ENCODE measurements at places on chromosomes 12 and 14.
A peak's percentile ranks its signal among the peaks of the same experiment; 100 is the strongest.

GRCh38 chr12:53265783-53266182 lies 2.3 kb upstream of the ESPL1 start:
- no peak for DNase-seq

GRCh38 chr12:80567401-80567800 lies 123.4 kb downstream of the PTPRQ start:
- no peak for DNase-seq

GRCh38 chr12:93802293-93802692 lies 125.1 kb downstream of the CRADD start:
- no peak for DNase-seq

GRCh38 chr14:65431951-65432350 lies 19.4 kb downstream of the FUT8 start:
- no peak for DNase-seq

- no peak for DNase-seq
Observed at GRCh38 chr14:90406384-90406798, 9.6 kb downstream of the CALM1 start.

- DNase-seq: no peak
Observed at GRCh38 chr14:94571950-94572349, 9.3 kb upstream of the SERPINA5 start.

DNA sequence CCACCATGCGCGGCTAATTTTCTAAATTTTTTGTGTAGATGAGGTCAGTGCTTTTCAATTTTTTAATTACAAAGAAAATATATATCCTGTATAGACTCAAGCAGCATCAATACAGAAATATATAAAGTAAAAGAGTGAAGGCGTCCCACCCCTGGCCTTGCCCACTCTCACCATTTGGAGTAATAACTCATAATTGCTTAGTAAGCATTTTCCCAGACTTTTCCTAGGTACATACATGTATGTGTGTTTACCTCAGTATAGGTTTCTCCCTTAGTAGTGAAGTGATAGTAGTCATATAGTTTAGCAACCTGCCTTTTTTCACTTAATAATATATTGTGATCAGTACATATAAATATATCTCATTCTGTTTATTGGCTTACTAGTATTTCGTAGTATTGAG lies 200.1 kb downstream of the NUBPL start:
- no peak for DNase-seq

- no peak for DNase-seq
Observed at GRCh38 chr14:22982477-22983245, at the start of gene AJUBA. Gene AJUBA, minus strand, starts transcription at chr14:22982551. Its CDS starts 285 bp downstream, at chr14:22982266.

DNA sequence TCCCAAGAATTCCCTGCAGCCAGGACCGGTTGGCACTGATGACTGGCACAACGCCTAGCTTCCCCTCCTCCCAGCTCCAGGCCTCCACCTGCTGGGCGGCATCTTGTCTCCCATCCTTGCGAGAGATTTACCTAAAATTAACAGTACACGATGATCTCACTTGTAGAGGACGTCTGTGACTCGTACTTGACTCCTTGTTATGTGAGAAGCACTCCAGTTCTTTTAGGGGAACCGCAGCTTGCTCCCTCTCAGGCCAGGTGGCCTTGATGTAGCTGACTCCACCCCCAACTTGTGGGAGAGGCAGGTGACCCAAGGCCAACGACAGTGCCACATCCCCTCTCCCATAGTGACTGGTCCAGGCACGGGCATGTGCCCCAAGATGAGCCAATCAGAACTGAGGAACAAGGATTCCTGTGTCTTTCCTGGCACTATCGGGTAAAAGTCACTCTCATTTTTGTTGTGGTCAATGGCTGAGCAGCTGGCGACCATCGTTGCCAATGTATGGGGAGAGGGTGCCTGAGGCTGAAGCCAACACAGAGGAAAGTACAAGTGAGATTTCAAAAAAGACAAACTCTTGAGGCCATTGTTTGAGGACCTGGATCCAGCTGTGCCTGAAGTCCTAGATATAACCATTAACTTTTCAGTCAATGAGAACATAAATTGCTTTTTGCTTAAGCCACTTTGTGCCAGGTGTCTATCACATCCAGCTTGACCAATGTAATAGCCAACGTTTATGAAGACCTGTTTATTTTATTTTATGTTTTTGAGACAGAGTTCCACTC lies 208.7 kb downstream of the RBM19 start:
- peak; percentile 43 for DNase-seq

DNA sequence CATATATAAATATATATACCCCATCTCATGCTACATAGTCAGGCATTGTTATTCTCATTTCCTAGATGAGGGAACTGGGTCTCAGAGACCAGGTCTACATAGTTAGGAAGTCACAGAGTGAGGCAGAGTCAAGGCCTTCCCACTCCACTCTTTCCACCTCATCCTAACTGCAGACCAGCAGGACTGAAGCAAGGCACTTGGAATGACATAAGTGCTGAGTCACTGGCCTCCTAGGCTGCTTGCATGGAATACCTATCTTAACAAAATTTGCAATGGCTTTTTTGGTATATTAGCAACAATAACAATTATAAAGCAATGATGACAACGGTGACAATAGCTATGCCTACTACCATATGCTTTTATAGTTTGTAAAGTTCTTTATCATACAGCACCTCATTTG lies 5.4 kb upstream of the ANO4 start:
- no peak for DNase-seq

- DNase-seq: peak; percentile 24
Observed at GRCh38 chr12:102095677-102096263, 24.1 kb downstream of the NUP37 start.

- no peak for DNase-seq
Observed at GRCh38 chr12:46763230-46763629, 62.6 kb downstream of the SLC38A4 start.

DNA sequence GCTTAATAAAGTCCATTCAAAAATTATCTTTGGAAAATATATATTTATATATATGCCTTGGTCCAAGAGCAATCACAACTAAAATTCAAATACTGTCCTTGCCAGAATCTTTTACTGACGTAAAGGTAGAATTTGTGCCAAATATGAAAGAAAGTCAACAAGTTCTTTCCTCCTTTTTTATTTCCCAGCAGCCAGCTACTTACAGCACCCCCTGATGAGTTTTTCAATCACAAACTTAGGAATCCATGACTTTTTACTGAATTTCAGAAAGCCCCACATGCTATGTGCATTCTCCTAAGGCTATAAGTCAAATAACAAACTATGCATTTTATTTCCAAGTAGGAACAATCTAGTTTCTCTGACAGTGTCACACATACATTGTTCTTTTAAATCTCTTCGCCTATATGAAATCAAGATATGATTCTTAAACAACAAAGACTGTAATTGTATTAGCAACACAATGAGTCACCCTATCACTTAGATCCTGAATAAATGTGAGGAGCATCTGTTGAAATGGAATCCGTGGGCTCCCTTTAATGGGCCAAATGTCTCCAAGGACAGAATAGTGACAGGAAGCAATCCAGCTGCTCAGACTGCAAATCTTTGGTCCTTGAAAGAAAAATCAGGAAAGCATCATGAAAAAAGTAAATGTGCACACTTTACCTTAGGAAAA lies 271.4 kb downstream of the DUSP6 start:
- no peak for DNase-seq

GRCh38 chr12:75155962-75156361 lies 53.7 kb downstream of the KCNC2 start:
- no peak for DNase-seq

- DNase-seq: no peak
Observed at GRCh38 chr14:59331217-59331616, 134.0 kb downstream of the GPR135 start.

DNA sequence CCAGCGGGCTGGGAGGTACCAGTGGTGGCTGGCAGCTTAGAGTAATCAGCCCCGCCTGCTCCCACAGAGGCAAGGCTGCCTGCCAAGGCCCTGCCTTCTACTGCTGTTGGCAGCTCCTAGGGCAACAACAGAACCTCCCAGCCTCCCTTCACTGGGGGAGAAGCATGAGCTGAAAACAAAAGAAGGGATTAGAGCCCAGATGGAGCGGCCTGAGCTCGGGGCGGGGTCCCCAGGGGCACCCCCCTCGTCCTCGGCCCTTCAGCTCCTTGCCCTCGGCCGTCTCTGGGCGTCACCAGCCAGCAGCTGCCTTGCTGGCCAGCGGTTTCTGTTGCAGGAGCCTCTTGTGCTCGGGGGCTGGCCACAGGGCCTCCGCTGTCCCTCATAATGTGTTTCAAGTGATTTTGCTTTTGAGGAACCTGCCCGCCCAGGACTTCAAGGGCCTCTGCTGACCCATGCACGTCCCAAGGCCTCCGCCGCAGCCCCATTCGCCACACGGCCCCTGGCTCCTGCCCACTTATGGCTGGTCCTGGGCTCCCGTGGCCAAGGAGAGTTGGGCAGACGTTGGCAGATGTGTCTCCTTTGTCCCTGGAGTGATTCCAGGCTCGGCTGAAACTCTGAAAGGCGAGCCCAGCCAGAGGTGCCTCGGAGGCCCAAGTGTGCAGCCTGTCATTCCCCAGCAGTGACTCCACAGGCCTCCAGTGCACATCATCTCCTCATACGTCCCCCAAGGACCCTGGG lies 49.7 kb downstream of the PSMA6 start:
- peak; percentile 91 for DNase-seq

DNA sequence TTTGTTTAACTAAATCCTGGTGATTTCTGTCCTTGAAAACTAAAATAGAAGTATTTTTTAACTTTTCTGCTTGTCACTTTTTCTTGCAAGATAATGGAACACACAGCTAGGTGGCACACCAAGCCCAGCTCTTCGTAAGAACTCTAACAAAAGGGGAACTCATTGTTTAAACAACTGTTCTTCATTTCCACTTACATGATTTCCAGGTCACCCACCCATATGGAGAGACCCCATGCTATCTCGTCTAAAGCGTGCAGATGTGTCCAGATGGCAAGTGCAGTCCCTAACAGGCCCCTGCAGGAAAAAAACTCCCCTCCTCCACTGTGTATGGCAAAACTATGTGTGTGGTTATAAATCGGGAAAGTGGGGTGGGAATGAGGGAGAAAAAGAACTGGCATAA lies 43.3 kb upstream of the NT5DC3 start:
- no peak for DNase-seq

GRCh38 chr12:88733008-88733407 lies 152.7 kb upstream of the KITLG start:
- DNase-seq: no peak

DNA sequence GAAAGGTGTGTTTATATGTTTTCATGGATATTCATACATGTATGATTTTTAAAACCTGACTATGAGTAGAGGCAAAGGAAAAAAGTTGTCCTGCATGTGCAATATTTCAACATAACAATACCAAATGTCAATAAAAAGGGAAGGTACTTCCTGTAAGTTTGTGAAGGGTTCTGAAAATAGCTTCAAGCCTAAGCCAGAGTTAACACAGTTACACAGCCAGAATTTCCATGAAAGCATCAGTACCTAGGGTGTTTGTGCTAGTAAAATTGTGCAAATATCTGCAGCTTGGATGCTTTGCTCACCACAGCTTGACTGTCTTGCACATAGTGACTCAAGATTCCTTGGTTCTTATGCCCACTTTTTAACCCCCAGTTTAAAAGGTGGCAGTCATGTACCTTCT lies 193.1 kb upstream of the FAR2 start:
- no peak for DNase-seq

DNA sequence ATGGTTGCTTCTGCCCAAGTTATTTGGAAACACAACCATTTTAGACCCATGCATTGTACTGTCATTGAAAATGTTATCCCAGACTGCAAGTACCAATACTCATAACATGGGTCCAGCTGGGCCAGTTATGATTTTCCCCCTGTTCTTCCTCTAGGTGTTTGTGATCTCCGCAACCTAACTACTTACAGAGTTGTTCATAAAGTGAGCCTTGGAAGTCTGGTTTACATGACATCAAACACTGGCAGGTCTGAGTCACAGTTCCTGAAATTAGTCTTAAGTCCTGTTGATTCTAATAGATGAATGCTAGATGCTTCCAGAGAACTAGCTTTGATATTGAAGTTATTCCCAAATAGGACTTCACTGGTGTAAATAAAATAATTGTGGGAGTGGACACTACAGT lies 487.0 kb downstream of the MED13L start:
- no peak for DNase-seq

- DNase-seq: no peak
Observed at GRCh38 chr12:52518574-52519386, 1.4 kb downstream of the KRT5 start.

GRCh38 chr12:68972595-68972994 lies 39.6 kb upstream of the CPM start:
- DNase-seq: no peak

DNA sequence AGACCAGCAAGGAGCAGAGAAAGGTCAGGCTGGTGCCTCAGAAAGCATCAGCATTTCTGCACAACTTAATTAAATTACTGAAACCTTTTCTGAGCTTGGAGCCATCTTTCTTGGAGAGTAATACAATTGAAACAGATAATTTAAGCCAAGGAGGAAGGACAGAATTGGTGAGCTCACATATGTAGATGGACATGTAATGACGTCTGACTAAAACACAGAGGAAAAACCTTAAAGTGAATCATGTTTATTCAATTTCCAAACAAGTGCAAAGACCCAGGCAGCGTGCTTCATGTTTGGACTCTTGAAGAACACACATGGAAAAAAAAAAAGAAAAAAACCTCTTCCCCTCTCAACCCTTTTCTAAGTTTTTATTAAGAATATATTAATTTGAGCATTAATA lies 19.0 kb downstream of the SUSD6 start:
- DNase-seq: no peak

DNA sequence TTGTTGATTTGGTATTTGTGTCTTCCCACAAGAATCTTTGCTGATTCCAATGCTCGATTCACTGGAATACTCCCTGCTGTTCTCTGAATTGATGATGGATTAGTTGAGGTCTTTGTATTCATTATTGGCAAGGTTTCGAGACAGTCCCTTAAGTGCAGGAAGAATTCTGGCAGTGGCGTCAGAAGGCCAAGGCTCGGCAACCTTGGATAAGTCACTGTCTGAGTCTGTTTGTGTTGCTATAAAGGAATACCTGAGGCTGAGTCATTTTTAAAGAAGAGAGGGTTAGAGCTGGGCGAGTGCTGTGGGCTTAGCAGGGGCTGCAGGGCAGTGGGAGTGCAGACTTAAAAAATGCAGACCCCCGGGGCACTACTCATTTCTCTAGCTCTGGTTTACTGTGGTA lies 56.9 kb downstream of the CHST11 start:
- DNase-seq: no peak

DNA sequence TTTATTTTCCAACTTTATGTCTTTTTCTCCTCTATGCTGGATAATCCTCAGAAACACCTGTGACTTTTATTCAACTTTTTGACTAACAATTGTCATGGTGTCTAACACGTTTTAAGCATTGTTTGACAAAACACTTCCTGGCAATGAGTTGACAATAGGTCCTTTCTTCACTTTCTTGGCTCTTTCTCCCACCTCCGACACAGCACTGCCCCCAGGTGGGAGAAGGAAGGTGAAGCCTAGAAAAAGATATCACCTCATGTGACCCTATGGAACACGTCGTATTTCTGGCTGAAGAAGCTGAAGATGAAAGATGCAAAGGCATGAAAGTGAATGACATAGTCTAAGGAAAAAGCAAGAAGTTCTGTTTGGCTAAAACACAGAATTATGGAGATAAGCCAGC lies 430.0 kb downstream of the ETNK1 start:
- DNase-seq: no peak

GRCh38 chr12:62260733-62261683 lies 804 bp downstream of the USP15 start:
- DNase-seq: no peak

All from SHP77 treated with DMSO at 0.1 percent for 48 hours (cell line).